ENCODE measurements at places on chromosomes 4 and X.

GRCh38 chrX:18956303-18957032 is 27.4 kb downstream of the PHKA2 start:
- peak; percentile 38 for DNase-seq

- DNase-seq = no peak
Measured at GRCh38 chr4:189769131-189769530, 171.5 kb upstream of the FRG1 start.

DNA sequence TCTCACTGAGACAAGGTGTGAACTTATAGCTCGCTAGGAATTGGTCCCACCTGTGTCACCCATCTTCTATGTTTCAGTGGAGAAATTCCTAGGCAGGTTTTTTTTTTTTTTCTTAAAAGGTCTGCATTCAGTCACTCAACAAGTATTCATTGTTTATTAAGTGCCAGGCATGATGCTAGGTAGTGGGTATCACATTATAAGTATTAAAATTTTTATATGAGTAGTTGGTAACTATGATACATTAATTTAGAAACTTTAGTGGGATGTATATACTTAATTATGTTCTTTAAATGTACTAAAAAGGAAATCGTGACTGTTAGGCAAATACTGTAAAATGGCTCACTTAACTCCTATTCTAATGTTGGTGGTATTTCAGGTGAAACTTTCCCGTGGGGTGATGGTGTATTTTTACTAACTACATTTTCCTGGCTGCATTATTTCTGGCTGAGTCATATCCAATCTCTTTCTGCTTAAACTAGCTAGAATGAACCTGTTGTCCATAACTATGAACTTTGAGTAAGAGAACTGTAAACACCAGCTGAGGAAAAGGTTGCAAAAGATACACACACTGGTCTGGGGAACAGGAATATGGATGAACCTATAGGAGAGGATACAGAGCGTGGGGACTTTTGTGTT is 49.3 kb upstream of the MED14 start:
- DNase-seq = no peak

DNA sequence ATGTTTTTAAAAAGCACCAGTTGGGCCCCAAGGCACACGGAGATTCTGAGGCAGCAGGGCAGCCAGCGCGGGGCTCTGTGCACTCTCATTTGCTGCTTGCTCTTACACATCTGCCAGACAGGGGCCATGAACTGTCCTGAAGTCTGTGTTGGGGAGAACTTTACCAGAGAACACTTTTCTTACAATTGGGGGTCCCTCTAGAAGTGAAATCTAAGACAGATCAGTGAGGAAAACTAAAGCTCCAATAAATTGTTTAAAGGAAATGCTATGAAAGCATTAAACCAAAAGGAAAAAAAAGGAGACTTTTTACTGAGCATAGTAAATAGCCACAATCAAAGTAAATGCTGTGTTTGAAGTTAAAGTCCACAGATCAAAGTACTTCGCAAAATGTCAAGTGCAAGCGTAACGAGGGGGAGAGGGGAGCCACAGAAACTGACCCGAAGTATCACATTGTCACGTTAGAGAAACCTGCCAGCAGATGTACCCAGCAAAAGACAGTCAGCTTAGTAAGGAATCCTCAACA is 37.8 kb downstream of the SORBS2 start:
- no peak for DNase-seq

DNA sequence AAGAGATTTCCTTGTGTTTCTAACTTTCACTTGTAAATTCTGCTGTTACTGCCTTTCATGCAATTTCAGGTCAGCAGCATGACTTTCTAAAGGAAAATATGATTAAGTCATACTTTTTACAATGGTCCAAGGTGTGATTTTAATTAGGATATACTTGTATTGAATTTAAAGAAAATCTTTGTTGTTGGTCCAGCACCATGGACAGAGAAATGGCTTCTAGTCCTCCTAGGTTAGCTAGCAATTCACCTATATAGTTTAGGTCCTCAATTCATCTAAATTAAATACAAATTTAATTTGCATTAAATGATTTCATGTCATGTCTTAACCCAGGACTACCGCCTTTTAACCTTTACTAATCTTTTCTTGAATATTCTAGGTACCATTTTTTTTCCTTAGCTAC is 304.9 kb upstream of the RPS6KA3 start:
- no peak for DNase-seq

- DNase-seq = peak; percentile 9
Measured at GRCh38 chr4:23934915-23935314, 45.1 kb upstream of the PPARGC1A start.

DNA sequence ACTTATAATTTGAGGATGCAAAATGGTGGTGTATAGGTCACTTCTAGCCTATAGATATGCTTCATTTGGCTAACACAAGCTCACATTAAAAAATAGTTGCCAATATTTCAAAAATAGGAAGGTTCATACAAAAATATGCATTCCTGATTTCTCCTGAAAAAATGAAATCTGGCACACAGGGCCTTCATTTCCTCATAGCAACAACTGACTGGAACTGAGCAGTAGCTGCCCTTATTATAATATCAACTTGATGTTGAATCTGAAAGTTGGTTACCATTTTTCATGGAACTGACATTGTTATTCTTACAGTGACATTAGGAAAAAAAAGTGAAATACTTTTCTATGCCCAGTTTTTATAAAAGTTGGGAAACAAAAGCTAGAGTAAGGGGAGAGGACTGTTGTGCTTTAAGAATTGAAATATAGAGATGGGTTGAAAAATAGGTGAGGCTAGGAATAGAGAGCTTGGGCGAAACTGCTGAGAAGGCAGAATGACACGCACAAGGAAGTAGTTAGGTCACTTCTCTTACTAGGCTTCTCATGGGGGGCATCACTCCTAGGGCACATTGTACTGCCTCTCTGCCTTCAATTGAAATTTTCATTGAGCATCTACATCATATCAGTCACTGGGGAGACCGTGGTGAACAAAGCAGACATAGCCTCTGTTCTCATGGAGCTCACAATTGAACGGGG is 43.1 kb upstream of the C1GALT1C1 start:
- DNase-seq = no peak

- DNase-seq = no peak
Measured at GRCh38 chr4:42248972-42249371, 96.5 kb upstream of the BEND4 start.

Data from HL-60 (cell line).